CD4-positive, alpha-beta T cell (primary cell): ENCODE measurements at places on chromosomes 2 and 18.

DNA sequence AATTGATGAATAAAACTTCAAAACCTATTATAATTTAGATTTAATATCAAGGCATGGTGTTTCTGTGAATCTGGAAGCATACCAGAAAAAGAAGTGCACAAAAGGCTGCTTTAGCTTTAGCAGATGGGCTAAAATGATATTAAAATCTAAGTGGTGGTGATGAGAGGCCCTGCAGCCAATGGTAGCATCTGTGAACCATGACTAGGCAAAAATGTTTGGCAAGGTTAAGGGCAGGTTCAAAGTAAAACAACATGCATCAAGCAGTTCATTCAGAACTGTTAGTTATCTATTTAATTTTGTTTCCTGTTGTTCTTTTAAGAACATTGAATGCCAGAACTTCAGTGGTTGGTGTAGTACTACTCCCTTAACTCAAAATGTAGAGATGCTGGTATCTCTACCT lies 1736.9 kb upstream of the CELF4 start:
- DNase-seq, result no peak

- DNase-seq, result no peak
These were observed 215.4 kb downstream of the AFF3 start for GRCh38 chr2:99926986-99927385.

- no peak for DNase-seq
These were observed 22.4 kb upstream of the SCYGR1 start for GRCh38 chr2:227410191-227410590.

GRCh38 chr18:8361941-8362471 lies 247.2 kb upstream of the RAB12 start:
- DNase-seq, result no peak

DNA sequence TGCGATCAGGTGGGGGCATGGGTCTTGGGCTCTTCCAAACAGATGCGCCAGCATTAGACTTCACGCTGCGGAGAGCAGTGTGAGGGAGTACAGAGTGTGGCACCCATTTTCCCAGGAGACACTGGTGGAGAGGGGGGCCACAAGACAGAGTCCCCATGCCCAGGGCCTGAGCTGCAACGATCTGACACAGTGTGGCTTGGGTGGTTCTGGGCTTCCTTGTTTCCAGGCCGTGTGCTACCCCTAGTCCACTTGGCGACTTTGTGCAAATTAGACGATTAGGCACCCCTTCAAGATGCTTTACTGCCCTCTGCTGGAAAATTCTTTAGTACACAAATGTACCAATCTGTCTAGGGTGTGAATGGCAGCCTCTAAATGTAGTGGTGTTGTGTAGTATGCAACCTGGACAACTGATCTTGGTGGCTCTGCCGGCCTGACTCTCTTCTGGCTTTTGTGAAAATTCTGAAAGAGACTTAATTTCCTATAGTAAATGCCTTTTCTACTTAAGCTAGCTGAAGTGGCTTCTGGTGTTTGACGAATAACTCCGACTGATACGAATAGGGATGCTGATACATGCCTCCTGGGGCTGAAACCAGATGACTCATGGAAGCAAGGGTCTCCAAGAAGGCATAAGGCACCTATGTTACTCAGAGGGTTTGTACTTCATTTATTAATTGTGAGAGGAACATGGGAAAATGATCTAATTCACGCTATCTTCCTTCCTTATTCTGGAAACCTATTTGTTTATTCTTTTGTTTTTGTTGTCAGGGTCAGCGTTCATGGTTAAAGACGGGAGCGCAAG lies 92.3 kb upstream of the SMAD2 start:
- no peak for DNase-seq

GRCh38 chr2:230472621-230473018 lies 56.6 kb downstream of the SP100 start:
- DNase-seq, result peak; percentile 58

DNA sequence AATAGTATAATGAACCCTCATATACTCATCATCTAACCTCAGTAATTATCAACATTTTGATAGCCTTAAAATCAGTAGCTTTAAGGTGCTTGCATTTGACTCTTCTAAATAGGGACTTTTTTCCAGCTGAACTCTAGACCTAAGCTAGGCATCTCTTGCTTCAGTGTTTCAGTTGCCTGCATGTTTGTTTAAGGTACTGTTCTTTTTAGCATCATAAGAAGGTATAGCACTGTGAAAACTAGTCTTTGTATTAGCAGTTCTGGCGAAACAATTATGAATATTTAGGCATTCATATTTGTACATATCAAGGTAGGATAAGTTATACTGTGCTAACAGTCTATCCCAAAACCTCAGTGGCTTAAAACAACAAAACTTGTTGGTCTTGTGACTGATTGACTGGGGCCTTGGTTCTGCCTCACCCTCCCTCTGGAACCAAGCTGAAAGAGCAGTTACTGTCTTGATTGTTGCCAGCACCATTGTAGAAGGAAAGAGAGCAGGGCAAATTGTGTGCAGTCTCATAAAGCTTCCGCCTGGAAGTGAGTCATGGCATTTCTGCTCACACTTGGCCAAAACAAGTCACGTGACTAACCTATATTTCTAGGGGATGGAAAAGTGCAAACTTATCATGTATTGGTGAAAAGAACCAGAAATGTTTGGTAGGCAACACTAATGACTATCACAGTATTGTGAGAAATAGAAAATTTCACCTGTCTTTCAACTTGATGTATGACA lies 24.3 kb downstream of the GALNT1 start:
- no peak for DNase-seq

DNA sequence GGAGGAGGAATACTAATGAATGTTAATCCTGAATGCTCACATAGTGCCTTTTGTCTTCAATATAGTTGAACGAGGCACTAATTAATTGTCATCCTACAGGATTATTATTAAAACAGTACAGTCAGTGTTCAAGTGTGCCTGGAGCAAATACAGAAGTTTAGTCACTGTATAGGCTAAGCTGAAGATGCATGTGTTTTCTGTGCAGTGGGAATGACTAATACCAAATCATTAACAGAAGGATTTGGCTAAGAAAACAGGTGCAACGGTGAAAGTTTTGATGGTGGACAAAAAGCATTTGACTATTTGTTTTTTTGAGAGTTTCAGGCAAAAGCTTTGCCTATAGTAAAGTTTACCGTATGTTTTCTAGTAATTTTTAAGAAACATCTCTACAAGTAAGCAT lies 62.8 kb downstream of the DCC start:
- DNase-seq, result no peak

DNA sequence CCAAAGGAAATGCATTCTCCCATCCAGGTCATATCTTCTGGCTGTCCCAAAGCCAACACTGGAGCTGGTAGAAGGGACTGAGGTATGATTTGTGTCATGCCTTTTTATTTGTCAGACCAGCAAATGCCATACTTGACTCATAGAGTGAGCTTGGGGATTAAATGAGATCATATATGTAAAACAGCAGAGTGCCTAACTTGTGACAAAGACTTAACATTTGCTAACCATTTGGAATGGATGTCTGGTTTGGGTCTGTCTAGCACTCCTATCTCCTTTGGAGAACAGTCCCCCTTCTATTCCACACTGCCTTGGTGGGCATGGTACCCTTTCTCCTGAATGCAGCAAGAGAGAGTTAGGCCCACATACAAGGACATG lies 128.5 kb upstream of the LGALSL start:
- peak; percentile 27 for DNase-seq

DNA sequence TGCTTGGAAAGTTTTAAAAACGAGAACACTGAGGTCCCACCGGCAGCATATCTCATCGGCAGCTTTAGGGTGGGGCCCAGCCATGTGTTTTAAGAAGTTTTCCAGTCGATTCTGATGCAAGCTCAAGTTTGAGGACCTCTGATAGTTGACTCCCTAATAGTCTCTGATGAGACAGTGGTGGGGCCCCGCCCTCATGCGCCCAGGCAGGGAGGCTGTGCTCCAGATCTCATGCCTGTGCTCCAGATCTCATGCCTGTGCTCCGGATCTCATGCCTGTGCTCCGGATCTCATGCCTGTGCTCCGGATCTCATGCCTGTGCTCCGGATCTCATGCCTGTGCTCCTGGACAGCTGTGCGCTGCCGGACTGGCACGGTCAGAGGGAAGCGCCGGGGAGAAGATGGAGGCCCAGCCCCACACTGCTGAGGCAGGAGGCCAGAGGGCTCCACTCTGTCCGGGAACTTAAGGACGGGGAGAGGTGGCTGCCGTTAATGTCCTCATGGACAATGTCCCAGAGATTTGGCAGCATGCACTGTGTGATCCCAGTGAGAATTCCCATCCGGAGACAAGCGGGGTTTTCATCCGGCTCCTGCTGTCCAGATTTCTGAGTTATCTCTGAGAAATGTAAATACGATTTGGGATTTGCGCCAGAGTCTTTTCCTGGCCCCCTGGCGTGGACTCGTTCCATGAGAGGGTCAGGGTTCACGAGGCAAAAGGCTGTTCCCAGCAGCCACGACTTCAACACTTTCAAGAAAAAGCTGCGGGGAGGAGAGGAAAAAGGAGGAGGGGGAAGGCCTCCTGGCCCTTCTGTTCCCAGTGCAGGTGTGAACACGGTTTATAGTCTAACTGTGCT lies 9.4 kb upstream of the COLEC11 start:
- DNase-seq, result no peak

DNA sequence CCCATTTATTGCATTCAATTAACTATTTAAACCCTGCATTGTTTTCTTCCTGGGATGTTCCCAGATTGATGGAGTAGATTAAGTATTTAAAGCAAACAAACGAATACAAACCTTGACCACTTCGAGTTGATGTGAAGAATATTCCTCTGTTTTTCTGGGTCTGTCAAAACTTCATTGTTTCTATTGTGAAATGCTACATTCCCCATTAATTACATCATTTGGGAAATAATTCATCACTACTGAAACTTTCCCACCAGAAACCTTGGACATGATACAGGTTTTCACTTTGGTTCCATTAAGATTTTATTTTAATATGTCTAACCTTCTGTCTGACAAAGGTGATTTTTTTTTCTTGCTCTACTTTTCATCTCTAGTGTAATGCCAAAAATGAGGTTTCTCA lies 365.1 kb upstream of the ETAA1 start:
- no peak for DNase-seq

- no peak for DNase-seq
These were observed 235.9 kb upstream of the LRATD1 start for GRCh38 chr2:14396533-14397083.

GRCh38 chr2:20578895-20579825 lies 71.7 kb downstream of the HS1BP3 start:
- no peak for DNase-seq

DNA sequence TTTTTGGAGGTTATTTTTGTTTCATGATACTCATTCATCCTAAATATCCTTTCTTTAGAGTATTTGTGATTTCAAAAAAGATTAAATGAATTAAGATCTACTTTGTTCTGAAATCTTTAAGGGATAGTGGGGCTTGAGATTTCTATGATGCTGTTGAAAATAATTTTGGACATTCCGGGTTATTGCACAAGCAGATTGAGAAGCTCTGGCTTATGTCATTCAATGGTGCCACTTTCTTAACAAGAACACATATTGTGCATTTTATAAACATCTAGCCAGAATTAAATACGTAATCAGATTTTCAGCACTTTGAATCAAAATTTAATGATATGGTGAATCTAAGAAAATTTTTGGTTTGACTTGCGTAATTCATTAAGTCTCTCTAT lies 207.7 kb upstream of the COL3A1 start:
- no peak for DNase-seq

GRCh38 chr2:8324164-8324856 lies 357.5 kb upstream of the ID2 start:
- DNase-seq, result no peak

GRCh38 chr2:168357797-168358472 lies 98.1 kb upstream of the CERS6 start:
- no peak for DNase-seq

GRCh38 chr18:22739789-22740188 lies 193.3 kb upstream of the RBBP8 start:
- no peak for DNase-seq

- DNase-seq, result no peak
These were observed 23.7 kb downstream of the TPGS2 start for GRCh38 chr18:36805105-36805504.

- no peak for DNase-seq
These were observed 638 bp upstream of the LPIN1 start for GRCh38 chr2:11745613-11746375.

GRCh38 chr2:54176577-54176976 lies 61.2 kb downstream of the ACYP2 start:
- no peak for DNase-seq

GRCh38 chr2:203586696-203587095 lies 51.6 kb upstream of the RAPH1 start:
- DNase-seq, result no peak

- no peak for DNase-seq
These were observed 18.7 kb upstream of the COLEC12 start for GRCh38 chr18:519019-519879.

DNA sequence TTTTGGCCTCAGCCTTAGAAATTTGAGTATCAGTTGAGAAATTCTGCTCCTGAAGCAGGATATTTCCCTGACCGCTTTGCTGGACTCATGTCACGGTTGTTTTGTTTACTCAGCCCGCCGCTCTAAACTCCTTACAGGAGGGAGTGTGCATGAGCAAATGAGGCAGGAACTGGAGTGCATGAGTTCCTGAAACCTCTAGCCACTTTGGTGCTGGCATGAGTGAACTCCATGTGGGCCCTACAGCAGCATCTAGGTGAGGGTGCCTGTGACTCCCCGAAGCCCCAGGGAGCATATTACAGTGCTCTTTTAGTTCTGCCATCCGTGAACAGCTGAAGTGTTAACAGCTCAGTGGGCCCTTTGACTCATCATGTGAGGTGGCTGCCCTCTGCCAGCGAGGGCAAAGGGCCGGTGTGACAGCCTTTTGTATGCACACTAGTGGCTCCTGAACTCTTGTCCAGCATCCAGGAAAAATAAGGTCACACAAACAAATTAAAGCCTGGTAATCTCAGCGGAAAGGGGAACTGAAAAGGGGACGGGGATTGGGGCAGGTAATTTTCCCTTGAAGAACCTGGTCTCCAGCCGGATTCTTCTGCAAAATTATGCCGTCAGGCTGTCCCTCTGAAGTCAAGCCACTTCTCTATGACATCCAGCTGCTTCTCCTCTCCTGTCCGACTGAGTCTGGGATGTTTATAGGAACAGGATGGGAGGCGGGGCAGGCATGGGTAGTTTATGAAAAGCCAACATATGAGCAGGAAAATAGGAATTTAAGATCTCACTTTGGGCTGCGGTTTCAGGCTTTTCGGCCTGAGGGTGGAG lies 1668.7 kb downstream of the SUCLG1 start:
- no peak for DNase-seq

- DNase-seq, result no peak
These were observed 20.1 kb downstream of the WDR33 start for GRCh38 chr2:127790694-127791529.

GRCh38 chr18:48562075-48562474 lies 23.2 kb downstream of the CTIF start:
- no peak for DNase-seq
